Forelimb muscle (tissue), 1 donor: ENCODE measurements at places on chromosomes 1 and 21.

- DNase-seq: no peak
These were observed 1.2 kb downstream of the ADAM30 start for GRCh38 chr1:119895102-119895501.

- DNase-seq: no peak
These were observed 129.3 kb downstream of the PRDM2 start for GRCh38 chr1:13829152-13829769.

DNA sequence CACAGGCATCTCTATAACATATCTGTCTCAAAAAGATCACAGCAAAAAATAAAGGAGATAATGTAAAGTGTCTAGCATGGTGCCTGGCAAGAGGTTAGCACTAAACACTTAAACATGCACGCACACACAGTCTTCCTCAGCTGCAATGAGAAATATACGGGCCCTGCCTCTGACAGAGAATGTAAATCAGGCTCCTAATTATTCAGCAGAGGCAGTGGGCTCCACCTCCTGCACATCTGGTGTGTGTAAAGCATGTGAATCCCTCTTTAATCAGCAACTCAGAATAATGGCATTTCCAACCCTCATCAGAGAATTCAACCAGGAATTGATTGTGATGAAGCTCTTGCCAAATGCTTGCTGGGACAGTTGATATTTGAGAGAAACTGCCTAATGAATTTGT, 85.6 kb upstream of the KCNA3 start:
- DNase-seq: no peak

DNA sequence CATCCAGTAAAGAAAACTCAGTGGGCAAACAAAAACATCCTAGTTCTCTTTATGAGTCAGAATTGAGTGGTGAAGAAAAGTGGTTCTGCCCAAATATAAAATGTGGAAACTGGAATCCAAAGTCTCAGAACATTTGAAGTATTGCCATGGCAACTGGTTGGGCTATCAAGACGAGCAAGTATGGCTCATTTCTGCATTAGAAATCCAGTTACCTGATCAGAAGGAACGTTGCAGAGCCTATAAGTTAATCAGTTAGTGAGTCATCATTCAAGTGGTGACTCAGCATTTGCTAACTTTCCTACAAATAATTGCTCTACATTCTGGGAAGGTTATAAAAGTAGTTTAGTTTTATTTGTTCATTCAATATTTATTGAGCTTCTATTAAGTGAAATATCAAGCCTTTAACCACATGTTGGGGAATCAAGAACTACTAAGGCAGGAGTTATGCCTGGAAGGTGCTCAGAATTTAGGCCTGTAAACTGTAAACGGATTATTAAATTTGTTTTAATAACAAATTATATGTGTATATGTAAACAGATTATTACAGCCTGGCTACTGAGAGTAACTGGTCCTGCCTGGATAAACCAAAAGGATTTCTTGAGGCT, 104.3 kb downstream of the PAPPA2 start:
- DNase-seq: no peak

DNA sequence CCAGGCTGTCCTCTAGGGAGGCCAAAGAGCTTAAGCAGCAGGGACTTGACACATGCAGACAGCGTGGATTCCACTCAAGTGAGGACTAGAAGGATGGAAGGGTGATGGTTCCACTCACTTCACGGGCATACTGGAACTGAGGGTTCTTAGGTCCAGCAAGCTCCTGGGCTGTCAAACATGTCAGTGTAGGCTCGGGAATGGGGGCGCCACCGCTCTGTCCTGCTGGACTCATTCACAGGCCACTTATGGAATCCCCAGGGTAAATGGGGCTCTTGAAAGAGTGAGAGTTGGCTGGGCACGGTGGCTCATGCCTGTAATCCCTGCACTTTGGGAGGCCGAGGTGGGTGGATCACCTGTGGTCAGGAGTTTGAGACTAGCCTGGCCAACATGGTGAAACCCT, 27.7 kb upstream of the CSF3R start:
- no peak for DNase-seq

GRCh38 chr1:94231746-94232145, 5.6 kb downstream of the ARHGAP29 start:
- DNase-seq: no peak

DNA sequence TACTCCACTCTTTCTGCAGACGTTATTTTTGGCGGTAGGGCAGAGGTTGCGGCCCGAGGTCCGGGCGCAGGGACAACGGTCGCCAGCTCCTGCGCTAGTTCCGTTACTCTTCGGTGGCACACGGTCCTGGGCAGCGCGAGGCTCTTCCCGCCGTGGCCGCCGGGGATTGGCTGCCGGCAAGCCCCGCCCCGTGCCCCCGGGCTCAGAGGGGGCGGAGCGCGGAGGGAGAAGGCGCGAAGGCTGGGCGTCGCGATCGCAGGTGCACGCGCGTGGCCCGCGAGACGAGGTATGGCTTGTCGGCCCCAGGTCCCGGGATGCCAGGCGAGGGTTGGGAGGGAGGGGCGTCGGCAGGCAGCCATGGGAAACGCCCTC, 518 bp upstream of the SHE start:
- DNase-seq: no peak

DNA sequence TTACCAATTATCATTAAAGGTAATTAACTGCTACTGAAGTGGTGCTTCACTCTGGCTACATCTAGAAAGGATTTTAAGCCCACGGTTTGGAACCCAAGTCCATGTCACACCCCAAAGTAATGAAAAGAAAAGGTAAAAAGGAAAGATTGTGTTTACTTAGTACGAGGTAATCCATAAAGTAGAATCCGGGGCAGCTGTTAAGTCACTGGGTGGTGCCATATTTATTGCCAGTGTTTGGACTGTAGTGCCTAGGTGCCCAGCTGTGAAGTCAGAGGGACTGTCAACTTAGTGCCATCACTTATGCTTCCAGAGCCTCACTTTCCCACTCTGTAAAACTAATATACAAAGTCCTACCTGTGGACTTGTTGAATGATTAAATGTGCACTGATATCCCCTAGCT, 52.2 kb upstream of the GRHL3 start:
- DNase-seq: no peak

- no peak for DNase-seq
These were observed 55.3 kb downstream of the DOP1B start for GRCh38 chr21:36211660-36212512.

DNA sequence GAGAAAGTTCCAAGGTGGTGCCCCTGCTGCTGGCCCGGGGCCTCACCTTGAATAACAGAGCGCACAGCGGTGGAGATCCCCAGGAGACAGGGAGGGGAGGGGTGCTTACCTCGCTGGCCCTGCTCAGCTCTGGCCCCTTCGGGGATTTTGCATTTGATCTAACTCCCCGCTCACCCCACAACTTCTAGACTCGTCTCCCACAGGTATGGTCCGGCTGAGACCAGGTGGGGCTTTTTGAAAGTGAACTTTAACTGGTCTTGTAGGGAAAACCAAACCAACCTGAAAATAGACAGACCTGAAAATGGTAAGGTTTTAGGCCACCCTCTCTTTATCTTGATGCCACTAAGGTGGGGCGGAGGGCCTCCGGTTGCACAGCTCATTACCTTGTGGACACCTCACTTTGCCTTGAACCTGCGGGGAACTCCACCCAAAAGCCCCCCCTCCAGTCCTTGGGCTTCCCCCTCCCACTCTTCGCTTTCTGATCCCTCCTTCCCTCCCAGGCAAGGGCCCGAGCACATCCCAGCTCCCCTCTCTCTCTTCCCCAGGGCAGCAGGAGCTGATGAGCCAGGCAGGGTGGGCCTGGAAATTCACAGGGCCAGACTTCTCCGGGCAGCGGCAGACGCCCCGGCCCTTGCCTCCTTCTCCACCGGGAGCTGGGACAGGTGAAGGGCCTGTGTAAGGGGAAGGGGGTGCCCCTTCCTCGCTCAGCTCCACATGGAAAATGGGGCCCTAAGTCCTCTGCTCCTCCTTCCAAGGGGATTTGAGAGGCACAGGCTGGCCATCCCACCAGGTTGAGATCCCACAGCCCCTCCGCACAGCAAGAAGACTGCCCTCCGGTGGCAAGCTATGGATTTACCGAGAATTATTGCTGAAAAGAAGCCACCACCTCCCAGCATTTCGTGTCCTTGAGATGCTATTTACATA, 16.1 kb downstream of the TNFRSF8 start:
- no peak for DNase-seq

DNA sequence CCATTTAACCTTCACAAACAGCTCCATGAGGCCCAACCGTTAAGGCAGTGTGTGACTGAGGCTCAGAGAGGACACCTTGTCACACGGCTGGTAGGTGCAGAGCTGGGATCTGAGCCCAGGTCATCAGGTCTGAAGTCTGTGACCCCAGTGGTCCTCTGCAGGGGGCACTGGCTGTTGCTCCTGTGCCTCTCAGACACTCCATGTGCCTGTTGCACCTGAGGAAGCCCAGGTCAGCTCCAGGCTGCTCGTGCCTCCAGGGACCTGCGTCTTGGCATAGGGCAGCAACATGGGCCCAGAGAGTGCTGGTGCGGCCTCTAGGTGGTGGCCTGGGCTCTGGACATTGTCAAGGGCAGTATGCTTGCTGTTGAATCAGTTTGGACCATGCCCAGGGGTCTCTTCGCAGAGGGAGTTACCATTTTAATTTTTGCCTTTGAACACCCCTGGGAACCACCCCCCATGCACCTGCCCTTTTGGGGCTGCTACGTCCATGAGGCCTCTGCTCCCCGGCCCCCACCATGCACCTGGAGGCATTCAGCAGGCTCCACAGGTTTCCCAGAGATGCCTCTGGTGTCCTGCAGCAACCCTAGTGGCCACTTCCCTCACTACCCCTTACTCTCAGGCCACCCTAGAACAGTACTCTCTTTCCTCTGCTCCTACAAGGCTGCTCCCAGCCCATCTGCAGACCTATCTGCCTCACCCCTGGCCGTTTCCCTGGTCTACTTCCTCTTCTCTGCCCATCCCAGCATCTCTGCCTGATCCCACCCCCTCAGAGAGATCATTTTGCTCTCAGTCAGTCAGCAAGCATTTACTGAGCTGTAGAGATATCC, 25.2 kb upstream of the EPS8L3 start:
- DNase-seq: no peak

- DNase-seq: no peak
These were observed 148.6 kb upstream of the KRTAP19-8 start for GRCh38 chr21:31186916-31187315.

- DNase-seq: no peak
These were observed 15.1 kb downstream of the PAX7 start for GRCh38 chr1:18645747-18646090.

- no peak for DNase-seq
These were observed 44.0 kb upstream of the TARDBP start for GRCh38 chr1:10968411-10968826.

DNA sequence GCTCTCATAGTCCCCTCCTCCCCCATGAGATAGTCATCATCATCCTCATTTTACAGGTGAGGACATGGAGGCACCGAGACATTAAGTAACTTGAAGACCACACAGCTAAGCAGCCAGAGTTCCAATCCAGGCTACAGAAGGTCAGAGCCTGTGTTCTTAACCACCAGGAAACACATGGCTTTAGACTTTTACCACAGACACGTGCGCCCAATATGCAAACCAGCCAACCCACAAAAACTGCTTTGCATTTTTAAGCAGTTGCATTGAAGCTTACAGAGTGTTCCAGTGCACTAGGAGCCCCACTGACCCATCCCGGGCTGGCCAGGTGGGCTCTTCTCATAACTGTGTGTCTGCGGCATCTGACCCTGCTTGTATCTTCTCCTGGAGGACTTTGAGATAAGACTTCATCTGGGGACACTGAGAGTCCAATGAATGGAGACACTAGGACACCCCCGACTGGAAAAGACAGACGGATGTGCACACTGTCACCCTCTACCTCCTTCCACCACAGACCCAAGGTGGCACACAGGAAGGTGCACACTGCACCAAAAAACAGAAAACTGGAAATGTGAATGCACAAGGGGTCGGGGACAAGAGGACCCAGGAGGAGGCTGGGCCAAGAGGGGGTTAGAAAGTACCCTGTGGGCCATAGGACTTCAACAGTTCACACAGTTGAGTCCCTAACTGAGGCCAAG, 56.4 kb downstream of the ETS2 start:
- DNase-seq: no peak

DNA sequence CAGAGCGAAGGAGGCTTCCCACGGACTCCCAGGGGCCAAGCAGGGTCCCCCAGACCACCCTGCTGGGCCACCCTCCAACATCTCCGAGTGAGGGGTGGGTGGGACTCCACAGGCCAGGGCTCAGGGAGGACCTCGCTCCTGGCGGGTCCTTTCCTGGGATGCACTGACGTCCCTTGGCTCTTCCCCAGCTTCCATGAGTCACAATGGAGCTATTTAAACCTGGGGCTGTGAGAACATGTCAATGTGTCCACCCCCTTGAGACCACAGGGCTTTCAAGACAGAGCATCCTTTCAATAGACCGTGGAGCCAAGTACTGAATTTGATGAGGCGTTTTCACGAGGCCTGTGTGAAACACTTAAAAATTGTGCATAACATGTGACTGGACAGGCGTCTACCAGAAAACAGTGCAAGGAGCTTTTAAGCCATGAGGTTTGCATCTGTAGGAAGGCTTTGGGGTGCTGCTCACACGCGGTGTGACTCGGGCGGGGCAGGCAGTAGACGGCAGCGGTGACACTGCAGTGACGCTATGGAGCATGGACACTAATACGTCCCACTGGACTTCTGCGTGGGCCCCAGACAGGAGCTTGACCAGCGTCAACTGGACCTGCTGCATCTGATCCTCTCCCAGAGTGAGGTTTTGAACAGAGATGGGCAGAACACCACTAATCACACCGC, 24.1 kb upstream of the NPHP4 start:
- no peak for DNase-seq

GRCh38 chr1:117686907-117687306, 81.1 kb downstream of the TENT5C start:
- DNase-seq: no peak

GRCh38 chr1:84771895-84772294, 81.6 kb upstream of the SSX2IP start:
- DNase-seq: no peak

- DNase-seq: no peak
These were observed 51.2 kb downstream of the DIPK1A start for GRCh38 chr1:92910081-92910480.

- no peak for DNase-seq
These were observed 204.3 kb downstream of the FGGY start for GRCh38 chr1:59500950-59501742.

GRCh38 chr1:24862775-24863483, 67.1 kb downstream of the RUNX3 start:
- no peak for DNase-seq

DNA sequence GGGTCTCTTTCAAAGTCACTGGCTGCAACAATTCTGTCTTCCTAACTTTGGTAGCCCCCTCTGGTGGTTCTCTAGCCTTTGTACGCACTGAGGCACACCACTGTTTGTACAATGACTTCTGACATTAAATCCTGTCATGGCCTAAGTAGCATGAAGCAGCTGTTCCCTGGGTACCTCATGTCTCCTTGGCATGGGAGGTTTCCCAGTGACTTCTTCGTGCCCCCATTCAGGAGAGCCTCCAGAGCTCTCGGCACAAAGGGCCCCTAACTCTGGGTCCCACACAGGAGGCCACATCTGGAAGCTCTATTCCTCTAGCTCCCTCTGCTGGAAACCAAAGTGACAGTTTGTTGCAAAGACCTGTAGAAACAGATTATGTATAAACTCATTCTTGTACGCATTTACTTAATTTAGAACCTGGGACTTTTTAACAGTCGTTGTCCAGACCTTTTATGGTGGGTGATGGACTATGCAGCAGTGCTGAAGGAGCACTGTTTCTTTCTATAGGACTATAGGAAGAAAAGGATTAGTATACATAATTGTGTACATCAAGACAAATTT, 13.4 kb downstream of the SWT1 start:
- DNase-seq: peak; percentile 44

- no peak for DNase-seq
These were observed 79.7 kb downstream of the PDE9A start for GRCh38 chr21:42733037-42733627.
